ENCODE measurements at places on chromosomes 11 and 22. TPM values are rescaled to one million over a fixed set of nuclear protein-coding genes. Genes with fewer than 3 reads are reported as not detected.

The LRRC32 gene
- total RNA-seq: not detected

The TBX1 gene
- 22.6 TPM for total RNA-seq

The CATSPER1 gene
- not detected for total RNA-seq

The FDXACB1 gene
- total RNA-seq: 3.0 TPM

The ZC3H7B gene
- total RNA-seq: 36.2 TPM

The MMP8 gene
- not detected for total RNA-seq

The OVCH2 gene
- total RNA-seq: not detected

The RAPSN gene
- total RNA-seq: not detected

The OR8D1 gene
- total RNA-seq: not detected

The CD59 gene
- total RNA-seq: 822 TPM

The SRPRA gene
- 82.9 TPM for total RNA-seq

The GRK3 gene
- total RNA-seq: 5.0 TPM

The OR52E8 gene
- total RNA-seq: not detected

The OR10A2 gene
- total RNA-seq: not detected

The MYBPC3 gene
- not detected for total RNA-seq

The HOATZ gene
- not detected for total RNA-seq

The OR6T1 gene
- total RNA-seq: not detected

The BIK gene
- 9.9 TPM for total RNA-seq

The RCOR2 gene
- total RNA-seq: 0.23 TPM

The PIWIL4 gene
- total RNA-seq: 0.47 TPM

The SCN4B gene
- total RNA-seq: 7.8 TPM

The OR51I1 gene
- total RNA-seq: not detected

The KRTAP5-10 gene
- not detected for total RNA-seq

The NOX4 gene
- 0.15 TPM for total RNA-seq

The RASD2 gene
- under 0.01 TPM for total RNA-seq

The PHOX2A gene
- not detected for total RNA-seq

The CFAP300 gene
- total RNA-seq: 5.9 TPM

The FOLH1 gene
- not detected for total RNA-seq

The CARD18 gene
- 0.19 TPM for total RNA-seq

The P4HA3 gene
- total RNA-seq: 1.1 TPM

The VPS51 gene
- total RNA-seq: 185 TPM

The OR8G5 gene
- not detected for total RNA-seq

The P2RY2 gene
- 7.2 TPM for total RNA-seq

The CYB5R2 gene
- 39.8 TPM for total RNA-seq

The LRRC10B gene
- not detected for total RNA-seq

The POU2AF1 gene
- total RNA-seq: not detected

The LAYN gene
- total RNA-seq: 38.8 TPM

The FBLN1 gene
- 20.0 TPM for total RNA-seq

The MRPL21 gene
- total RNA-seq: 100 TPM

The RIMBP3B gene
- not detected for total RNA-seq

The CLNS1A gene
- total RNA-seq: 168 TPM
